ENCODE measurements at places on chromosomes 4 and X.

DNA sequence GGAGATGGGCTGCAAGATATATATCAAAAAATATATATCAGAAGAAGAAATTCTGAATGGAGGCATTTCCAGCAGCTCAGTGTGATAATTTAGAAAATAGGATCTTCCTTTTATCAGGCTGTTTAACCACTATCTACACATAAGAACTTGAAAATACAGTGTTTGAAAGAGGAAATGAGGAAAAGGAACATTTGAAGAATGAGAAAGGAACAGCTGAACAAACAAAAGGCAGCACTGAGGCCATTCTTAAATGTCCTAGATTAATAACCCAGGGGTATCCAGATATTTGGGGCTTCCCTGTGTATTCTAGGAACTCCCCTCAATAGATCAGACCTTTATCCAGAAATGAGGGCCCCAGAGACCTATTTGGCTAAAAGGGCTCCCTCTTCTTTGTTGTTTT, 4.1 kb downstream of the SLC39A8 start:
- DNase-seq, result no peak

DNA sequence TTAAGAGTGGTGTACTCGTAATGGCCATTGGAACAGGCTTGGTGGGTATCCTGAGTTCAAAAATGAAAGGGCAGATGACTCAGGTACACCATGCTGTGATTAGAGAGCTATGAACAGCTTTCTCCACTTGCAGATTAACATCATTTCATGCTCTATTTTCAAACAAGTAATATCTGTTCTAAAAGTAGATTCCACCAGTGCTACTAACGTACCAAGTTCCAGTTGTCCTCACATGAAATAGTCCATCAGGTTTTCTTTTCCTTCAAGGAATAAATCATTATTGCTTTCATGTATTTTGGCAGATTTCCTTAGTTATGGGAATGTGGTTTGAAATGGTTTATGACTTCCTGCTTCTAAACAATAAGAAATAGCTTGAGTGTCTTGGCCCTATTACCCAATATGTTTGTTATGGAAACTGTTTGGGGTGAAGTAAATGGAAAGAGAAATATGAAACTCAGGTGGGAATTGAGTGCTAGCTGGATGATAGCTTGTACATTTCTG, 49.9 kb downstream of the PCDH7 start:
- no peak for DNase-seq

- no peak for DNase-seq
These were observed 3.2 kb downstream of the CXCL6 start for GRCh38 chr4:73839715-73840114.

- no peak for DNase-seq
These were observed 48.4 kb downstream of the PRKG2 start for GRCh38 chr4:81166458-81167160.

GRCh38 chrX:123310112-123310511, 126.0 kb downstream of the GRIA3 start:
- no peak for DNase-seq

GRCh38 chrX:119684916-119685224, 8.1 kb downstream of the SEPTIN6 start:
- DNase-seq, result no peak

GRCh38 chrX:2301901-2302300, 198.9 kb downstream of the DHRSX start:
- DNase-seq, result no peak

- DNase-seq, result no peak
These were observed 540.9 kb downstream of the TRIML1 start for GRCh38 chr4:188680004-188680666.

DNA sequence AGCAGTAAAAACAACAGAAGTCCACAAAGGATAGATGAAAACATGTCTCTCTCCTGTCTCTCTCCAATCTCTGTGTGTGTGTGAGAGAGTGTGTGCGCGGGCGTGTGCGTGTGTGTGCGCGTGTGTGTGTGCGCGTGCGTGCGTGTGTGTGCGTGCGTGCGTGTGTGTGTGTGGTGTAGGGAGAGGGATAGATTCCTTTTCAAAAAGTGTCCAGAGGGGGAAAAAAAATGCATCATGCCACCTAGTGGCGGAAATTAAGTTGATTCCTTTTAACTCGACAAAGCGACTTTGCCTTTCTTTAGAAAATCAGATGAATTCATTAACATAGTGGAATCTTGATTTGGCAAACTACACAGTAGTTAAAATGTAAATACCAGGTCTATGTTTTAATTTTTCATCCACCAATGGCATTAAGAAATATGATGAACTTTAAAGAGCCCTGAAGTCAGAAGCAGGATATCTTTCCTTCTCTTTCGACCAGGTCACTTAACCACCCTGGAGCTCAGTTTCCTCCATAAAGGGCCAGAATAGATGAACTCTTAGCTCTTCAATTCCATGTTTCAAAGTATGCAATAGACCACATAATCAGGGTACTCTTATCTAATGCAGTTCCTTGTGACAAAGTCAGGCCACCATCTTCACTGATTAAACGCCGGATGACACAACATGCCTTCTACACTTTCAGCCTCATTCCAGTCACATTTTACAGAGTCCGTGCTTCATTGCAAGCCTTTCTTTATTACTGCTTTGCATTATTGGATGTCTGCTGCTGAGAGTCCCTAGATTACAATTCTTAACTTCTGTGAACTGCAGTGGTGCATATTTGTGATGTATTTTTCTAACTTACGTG, 162.8 kb downstream of the FBXO8 start:
- no peak for DNase-seq

- no peak for DNase-seq
These were observed 978.3 kb upstream of the GRID2 start for GRCh38 chr4:91325495-91325894.

GRCh38 chrX:150018931-150019361, 80.7 kb upstream of the EOLA2 start:
- no peak for DNase-seq

- no peak for DNase-seq
These were observed 97.7 kb downstream of the TMA16 start for GRCh38 chr4:163592212-163592611.

Measured in activated CD8-positive, alpha-beta memory T cell treated with anti-CD3 and anti-CD28 coated beads for 1 hour (primary cell).